ENCODE measurements at places on chromosomes 7 and 10.

DNA sequence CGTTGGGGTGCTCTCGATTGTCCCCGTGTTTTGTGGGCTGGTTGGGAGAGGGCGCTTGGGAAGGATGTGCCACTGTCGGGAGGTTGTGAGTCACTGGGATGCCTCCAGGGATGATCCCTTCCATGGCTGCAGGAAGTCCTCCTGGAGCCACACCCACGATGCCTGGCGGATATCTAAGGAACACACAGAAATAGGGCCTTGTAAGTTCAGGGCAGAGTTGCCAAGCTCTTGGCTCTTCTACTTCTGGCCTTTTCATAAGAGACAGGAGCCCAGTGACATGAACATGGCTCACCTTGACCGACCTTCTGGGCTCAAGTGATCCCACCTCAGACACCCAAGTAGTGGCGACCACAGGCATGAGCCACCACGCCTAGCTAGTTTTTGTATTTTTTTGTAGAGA, 47.6 kb downstream of the ZRANB1 start:
- no peak for DNase-seq

GRCh38 chr7:157585113-157585861, 248.5 kb downstream of the DNAJB6 start:
- DNase-seq = no peak

GRCh38 chr10:52951824-52952223, 179.2 kb upstream of the MBL2 start:
- DNase-seq = no peak

DNA sequence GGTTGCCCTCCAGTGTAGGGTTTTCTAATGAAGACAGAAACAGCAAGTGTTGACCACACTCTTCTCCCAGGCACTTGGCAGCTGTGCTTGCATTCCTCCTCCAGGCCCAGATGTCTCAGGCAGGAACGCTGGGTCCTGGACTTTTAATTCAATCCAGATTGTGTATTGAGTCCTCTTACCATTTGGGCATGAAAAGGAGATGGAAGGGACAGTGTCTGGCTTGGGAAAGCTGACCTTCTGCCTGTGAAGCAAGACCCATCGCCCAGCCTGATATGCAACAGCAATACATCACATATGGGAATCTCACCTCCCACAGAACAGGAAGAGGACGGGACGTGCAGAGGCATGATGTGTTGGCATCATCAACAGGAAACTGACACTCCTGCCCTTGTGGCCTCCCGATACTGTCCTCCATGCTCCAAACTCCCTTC, 174.4 kb upstream of the LYZL2 start:
- no peak for DNase-seq

- no peak for DNase-seq
Measured at GRCh38 chr10:131936736-131937135, 35.9 kb downstream of the PPP2R2D start.

- no peak for DNase-seq
Measured at GRCh38 chr10:63965846-63966245, 444.6 kb downstream of the REEP3 start.

GRCh38 chr10:56586461-56586891, 225.4 kb upstream of the ZWINT start:
- no peak for DNase-seq

DNA sequence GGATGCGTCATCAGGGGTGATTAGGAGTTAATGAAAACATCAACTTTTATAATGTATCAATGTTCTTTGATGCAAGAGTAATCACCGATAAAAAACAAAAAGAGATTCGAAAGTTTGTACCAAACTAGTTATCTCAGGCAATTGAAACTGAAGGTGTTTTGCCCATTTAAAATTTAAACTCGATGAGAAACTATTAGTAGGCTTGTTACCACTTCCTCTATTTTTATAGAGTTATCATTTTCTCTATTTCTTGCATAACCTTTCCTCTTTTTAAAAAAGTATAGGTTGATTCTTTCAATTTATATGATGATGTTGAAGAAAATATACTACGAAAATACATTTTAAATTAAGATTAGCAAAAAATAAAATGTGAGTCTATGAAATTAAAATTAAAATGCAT, 597.3 kb upstream of the POT1 start:
- DNase-seq = no peak

DNA sequence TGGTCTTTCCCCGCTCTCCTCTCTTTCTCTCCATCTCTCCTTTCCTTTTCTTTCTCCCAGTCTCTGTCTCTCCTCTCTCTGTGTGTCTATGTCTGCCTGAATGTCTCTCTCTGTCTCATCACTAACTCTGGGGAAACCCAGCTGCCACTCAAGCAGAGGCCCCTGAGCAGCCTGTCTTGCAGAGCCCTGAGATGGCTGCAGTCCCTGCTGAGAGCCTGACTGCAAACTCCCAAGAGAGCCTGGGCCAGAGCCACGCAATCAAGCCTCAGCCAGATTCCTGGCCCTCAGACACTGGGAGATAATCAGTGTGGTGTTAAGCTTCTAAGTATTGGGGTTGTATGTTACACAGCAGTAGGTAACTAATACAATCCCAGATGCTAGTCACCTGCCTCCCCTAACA, 91.5 kb downstream of the PAXIP1 start:
- no peak for DNase-seq

- no peak for DNase-seq
Measured at GRCh38 chr10:3071405-3072198, 4.3 kb downstream of the PFKP start.

DNA sequence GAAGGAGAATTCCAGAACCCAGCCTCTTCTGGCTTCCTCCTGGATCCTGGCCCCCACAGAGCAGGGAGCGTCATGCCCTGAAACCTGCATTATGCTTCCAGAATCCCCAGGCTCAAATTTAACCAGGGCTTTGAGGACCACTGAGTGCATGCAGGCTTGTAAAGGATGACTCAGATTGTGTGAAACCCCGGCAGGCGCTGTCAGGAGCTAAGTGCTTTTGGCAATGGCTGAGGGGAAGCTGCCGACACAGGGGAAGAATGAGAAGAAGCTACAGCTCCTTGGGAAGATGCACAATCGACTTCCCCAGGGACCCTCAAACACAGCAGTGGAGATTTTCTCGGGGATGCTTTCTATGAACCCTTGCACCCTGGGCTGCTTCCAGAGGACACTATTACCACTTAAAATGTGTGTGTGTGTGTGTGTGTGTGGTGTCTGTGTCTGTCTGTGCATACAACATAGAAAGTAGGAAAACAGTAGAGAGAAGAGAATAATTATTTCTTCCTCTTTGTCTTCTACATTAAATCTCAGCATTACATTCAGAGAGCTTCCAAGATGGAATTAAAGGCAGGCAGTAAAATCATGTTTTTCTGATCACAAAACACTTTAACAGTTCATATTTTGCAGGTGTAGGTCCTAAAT, 183.5 kb upstream of the INHBA start:
- DNase-seq = no peak

- DNase-seq = no peak
Measured at GRCh38 chr7:114468844-114469243, 54.2 kb downstream of the FOXP2 start.

- DNase-seq = no peak
Measured at GRCh38 chr10:78071857-78072179, 38.2 kb downstream of the RPS24 start.

GRCh38 chr10:71344154-71344925, 25.3 kb downstream of the SLC29A3 start:
- DNase-seq = no peak

DNA sequence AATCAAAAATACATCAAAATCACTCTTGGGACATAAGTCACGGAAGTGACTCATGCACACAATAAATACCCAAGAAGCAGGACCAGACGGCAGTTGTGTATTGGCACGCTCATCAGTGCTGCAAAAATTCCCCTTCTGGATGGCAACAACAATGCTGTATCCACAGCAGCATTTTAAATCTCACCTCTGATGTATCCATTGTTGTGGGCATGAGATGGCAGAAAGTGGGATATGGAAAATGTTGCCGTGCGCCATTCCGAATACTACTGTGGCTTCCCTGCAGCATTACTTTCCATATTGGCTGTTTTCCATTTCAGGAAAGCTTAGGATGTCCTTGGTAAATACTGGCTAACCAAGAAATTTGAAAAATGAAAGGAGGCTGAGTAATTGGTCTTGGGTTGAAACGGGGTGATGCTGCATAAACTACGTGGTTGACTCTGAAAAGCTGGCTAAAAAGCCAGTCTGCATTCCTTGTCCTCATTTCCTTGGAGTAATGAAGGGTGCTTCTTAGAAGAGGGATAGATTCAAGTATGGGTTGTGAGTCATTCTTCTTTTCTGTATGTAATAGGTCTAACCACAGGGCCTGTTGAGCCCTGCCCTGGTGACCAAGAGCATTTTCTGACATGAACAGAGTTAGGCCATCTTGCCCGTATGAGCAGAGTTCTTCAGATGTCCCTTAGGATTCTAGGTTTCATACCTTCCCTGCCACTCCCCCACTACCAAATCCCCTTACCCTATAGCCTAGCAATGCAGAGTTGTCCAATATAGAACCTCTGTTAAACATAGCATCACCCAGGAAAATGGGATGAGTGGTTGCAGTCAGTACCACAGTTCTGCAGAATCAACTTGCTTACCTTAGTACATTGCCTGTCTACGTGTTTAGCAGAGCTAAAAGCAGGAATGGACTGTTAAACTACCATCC, 36.3 kb upstream of the TOMM7 start:
- no peak for DNase-seq

- no peak for DNase-seq
Measured at GRCh38 chr10:128047351-128047750, 78.9 kb downstream of the MKI67 start.

All from cortex of kidney (tissue), 1 donor.